ENCODE measurements at places on chromosomes 4 and X.

DNA sequence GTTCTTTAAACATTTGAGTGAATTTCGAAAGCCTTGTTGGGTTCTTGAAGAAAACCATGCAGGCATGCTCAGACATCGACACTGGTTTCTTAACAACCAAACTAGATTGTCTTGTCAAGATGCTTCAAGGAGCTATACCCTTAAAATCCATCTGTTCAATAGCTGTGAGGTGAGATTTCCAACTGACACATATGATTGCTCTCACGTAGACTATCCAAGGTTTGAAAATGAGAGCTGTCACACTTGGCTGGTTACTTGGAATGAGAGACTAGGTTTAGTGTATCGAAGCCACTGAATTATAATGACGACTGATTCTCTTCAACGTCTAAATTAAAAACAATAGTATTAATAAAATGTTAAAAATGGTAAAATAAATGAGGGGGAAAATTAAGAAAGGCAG is 2725.5 kb downstream of the ARAP2 start:
- no peak for DNase-seq

DNA sequence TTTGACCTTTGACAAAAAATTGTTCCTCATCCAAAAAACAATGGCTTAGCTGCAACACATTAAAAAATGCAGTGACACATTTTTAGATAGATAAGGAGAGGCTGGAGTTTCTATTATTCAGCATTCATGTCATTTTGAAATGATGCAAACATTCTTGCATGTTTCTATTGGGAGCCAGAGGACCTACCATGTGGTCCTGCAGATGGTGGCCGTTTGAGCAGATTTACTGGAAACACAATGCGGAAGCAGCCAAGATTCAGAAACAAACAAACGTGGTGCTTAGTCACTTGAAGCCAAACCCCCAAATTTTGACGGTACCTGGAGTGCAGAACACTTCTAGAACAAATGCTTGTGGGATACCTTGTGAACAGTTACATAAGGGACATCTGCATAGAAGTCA is 456.7 kb downstream of the PCDH18 start:
- DNase-seq = no peak

DNA sequence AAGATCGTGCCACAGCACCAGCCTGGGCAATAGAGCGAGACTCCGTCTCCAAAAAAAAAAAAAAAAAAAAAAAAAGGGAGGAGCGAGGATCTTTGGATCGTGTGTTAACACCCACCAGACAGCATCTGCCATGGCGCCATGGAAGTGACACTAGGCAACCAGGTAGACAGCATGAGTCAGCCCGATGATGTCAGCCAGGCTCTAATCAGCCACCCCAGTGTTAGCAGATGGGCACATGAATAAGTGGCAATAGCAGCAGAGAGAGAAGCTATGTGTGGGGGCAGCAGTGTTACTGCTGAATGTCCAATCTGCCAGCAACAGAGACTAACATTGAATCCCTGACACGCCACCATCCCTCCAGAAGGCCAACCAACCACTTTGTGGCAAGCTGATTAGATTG is 6.6 kb downstream of the SYN1 start:
- no peak for DNase-seq

GRCh38 chr4:112747036-112747435 is 110.1 kb downstream of the LARP7 start:
- no peak for DNase-seq

DNA sequence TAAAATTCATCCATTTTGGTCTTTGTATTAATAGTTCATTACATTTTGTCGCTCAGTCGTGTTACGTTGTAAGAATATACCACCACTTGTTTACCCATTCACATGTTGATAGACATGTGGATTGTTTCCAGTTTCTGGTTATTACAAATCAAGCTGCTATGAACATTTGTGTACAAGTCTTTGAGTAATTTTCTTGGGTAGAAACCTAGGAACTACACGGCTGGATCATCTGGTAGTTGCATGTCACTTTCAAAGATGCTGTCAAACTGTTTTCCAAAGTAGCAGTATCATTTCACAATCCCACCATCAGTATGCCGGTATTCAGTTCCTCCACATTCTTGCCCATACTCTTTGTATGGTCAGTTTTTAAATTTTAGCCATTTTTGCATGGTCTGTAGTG is 98.0 kb downstream of the GASK1B start:
- no peak for DNase-seq

DNA sequence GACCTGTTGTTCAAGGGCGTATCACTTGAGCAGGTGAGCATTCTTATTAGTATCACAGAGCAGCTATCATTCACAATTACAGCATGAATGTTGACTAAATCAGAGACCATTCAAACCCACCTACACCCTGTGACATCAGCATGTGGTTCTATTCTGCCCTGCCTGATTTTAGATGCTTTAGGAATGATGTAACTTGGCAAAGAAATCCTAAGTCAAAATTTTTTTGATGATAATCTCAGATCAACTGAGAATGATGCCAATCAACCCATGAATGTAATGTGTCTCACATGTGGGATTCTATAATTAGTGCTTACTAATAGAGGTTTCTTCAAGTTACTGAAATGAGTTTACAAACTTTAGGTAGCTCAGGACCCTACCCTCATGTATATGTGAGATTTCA is 13.4 kb upstream of the CHIC2 start:
- DNase-seq = no peak

- DNase-seq = peak; percentile 69
These were observed 158.8 kb downstream of the ADGRA3 start for GRCh38 chr4:22356987-22357596.

DNA sequence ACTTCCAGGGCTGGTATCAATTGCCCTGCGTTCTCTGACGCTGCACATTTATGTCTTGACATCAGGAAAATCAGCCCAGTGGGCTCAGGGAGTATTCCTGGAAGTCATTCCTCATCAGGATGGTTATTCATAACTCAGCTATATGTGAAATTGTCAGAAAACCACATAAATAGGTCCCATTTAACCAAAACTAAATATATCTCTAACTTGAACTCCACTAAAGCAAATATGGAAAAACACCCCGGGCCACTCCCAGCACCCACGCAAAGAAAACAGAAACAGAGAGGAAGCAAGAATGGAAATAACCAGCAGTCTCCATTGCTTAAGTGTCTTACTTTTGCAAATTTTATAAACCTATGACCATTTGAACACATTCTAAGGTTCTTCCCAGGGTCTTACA is 112.0 kb downstream of the IRF2 start:
- no peak for DNase-seq

DNA sequence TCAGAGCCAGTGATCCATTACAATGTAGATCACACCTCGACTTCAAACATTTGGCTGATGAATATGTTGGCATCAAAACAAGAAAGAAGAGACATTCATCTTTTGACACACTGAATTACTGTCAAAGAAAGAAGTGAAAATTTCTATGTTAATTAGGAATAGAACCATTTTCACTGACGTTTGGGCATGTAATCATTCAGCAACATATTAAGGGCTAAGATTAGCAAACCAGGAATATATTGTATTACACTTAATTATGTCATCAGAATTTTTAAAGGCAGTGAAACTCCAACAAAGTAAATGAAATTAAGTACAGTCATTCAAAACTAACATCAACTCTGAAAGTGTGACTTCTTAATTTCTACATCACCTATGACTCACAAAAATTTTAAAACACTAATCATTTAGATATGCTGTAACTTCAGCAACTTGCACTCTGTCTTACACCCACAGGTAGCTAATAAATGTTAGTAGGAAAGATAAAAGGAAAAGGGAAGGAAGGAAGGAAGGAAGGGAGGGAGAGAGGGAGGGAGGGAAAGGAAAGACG is 1.4 kb upstream of the SMR3A start:
- no peak for DNase-seq

GRCh38 chr4:162557516-162558106 is 393.8 kb upstream of the FSTL5 start:
- no peak for DNase-seq

GRCh38 chr4:123235431-123235830 is 161.2 kb upstream of the SPRY1 start:
- no peak for DNase-seq

DNA sequence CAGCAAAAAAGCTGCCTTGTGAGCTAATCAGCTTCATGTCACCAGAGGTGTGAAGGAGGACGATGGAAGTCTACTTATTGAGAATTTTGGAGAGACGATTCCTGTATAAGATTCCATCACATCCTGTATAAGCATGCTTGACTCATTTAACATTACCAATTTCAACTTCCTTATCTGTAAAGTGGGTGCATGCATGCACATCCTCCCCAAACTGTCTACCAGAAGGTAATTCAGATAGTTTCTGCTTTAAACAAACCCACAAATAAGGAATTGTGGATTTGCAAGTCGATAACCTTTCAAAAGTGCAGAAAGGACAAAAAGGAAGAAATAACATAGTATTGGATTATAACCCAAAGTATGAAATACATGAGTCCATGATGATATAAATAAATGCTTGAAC is 31.1 kb downstream of the AKAP4 start:
- no peak for DNase-seq

- DNase-seq = peak; percentile 1
These were observed 27.3 kb upstream of the JADE1 start for GRCh38 chr4:128782076-128782715.

DNA sequence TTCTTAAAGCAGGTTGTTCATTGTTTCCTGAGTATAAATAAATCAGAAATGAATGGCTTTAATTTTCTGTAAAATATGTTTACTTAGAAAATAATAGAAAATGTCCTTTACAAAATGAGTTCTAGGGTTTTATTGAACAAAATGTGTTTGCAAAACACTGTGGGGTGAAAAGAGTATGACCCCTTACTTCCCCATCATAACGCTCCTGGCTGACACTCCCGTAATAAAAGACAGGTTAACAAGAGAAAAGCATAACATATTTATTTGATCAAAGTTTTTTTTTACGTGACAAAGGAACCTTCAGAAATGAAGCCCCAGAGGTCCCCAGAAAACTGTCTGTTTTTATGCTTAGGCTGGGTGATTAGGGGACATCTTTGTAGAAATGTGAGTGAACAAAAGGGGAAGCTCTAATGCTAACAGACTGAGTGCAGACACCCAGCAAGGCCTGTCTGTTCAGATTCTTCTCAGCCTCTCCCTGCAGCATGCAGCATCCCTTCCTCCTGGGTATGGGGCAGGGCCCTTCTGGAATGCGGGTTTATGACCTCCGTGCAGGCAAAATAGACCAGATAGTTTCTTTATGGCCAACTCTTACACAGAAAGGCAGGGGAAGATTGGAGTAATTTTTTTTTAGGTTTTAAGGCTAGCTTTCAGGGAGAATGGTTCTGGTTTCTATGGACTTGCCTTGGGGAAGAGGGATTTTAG is 26.1 kb downstream of the ZFP42 start:
- no peak for DNase-seq

DNA sequence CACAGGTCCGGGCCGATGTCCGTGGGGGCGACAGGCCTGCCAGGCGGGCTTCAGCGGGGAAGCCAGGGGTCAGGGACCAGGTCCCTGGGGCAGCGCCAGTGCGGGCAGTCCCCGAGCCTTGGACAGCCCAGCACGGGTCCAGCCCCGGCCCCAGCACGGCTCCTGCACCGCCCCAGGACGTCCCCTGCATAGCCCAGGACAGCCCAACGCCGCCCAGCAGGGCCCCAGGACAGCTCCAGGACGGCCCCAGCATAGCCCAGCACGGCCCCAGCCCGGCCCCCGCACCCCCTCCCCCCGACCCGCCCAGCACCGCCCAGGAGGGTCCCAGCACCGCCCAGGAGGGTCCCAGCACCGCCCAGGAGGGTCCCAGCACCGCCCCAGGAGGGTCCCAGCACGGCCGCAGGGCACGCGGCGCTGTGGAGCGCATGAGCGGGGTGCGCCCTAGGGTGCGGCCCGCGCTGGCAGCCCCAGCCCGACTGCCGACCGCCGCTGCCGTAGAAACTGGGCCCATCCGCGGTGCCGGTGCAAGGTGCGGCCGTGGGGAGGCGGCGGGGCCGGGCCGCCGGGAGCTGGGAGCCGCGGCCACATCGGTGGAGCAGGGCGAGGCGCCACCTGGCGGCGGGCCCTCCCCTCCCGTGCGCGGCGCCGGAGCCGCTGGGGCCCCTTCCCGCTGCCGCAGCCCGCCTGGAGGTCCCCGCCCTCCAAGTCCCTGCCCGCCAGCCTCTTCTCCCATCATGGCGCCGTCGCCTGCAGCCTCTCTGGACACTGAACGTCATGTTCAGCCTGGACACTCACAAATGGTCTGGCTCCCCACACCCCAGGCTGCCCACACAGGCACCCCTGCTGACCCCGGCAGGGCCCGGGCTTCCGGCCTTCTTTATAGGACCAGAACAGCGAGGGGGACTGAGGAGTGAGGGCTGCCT is 106.8 kb upstream of the NKX1-1 start:
- peak; percentile 34 for DNase-seq

GRCh38 chr4:158670975-158671664 is 567 bp downstream of the C4orf46 start:
- DNase-seq = peak; percentile 59

GRCh38 chr4:70714079-70714887 is 7.5 kb upstream of the RUFY3 start:
- no peak for DNase-seq

- DNase-seq = no peak
These were observed 932.3 kb upstream of the EPHA5 start for GRCh38 chr4:66602622-66603021.

- no peak for DNase-seq
These were observed 88.6 kb downstream of the PLS3 start for GRCh38 chrX:115649461-115650063.

GRCh38 chrX:96102997-96103396 is 581.6 kb upstream of the DIAPH2 start:
- DNase-seq = no peak

GRCh38 chr4:122053186-122053585 is 98.9 kb upstream of the BLTP1 start:
- no peak for DNase-seq

- no peak for DNase-seq
These were observed 14.2 kb downstream of the CPE start for GRCh38 chr4:165393051-165393450.

GRCh38 chr4:186557486-186557885 is 2.1 kb upstream of the MTNR1A start:
- no peak for DNase-seq

DNA sequence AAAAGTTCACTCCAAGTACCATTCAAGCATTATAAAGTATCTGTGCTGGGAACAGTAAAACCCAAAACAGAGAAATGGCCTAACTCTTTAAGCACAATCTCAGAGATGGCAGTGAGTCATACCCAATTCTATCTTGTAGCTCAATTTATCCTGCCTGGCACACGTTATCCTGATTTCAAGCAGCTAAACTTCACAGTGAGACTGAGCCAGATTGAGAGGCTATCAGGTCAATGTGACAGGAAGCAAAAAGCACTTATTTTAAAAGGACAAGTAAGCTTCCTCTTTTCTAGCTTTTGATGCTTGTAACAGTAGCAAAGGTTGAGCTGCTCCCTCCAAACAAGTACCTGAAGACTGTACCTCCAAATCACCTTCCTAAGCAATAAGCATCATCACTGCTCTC is 324.9 kb downstream of the NAF1 start:
- no peak for DNase-seq

DNA sequence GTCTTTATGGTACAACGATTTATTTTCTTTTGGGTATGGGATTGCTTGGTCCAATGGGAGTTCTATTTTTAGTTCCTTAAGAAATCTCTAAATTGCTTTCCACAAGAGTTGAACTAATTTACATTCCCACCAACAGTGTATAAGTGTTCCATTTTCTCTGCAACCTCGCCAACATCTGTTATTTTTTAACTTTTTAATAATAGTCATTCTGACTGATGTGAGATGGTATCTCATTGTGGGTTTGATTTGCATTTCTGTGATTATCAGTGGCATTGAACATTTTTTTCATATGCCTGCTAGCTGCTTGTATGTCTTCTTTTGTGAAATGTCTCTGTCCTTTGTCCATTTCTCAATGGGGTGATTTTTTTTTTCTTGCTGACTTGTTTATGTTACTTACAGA is 42.8 kb downstream of the UCHL1 start:
- no peak for DNase-seq

All from NCI-H2081 (cell line).